ENCODE measurements at places on chromosomes 6 and 20. TPM values are rescaled to one million over a fixed set of nuclear protein-coding genes. Genes with fewer than 3 reads are reported as not detected.

LMBRD1 gene
- total RNA-seq: 19.6 TPM

SIRPG gene
- total RNA-seq: 112 TPM

DNA sequence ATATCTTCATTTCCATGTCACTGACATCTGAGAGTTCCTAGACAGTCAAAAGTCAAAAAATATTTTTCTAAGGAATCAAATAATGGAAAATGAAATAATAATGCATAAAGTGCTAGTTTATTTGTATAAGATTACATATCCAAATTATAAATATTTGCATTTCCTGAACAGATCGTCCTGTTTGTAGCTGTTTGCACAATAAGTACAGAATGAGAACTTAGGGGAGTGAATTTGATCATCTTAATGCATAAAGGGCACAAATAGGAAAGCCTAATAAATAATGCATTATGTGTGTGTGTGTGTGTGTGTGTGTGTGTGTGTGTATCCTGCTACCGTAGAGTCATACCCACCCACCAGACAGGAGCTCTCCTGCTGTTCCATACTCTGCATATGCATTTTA, 521.0 kb upstream of the EPHA7 start:
- no peak for DNase-seq

GRCh38 chr6:99091985-99092384, 144.2 kb upstream of the FBXL4 start:
- DNase-seq: no peak

- no peak for DNase-seq
Observed at GRCh38 chr6:128339635-128340450, 180.6 kb downstream of the PTPRK start.

- DNase-seq: no peak
Observed at GRCh38 chr6:1612299-1612973, 2.7 kb downstream of the FOXC1 start.

DNA sequence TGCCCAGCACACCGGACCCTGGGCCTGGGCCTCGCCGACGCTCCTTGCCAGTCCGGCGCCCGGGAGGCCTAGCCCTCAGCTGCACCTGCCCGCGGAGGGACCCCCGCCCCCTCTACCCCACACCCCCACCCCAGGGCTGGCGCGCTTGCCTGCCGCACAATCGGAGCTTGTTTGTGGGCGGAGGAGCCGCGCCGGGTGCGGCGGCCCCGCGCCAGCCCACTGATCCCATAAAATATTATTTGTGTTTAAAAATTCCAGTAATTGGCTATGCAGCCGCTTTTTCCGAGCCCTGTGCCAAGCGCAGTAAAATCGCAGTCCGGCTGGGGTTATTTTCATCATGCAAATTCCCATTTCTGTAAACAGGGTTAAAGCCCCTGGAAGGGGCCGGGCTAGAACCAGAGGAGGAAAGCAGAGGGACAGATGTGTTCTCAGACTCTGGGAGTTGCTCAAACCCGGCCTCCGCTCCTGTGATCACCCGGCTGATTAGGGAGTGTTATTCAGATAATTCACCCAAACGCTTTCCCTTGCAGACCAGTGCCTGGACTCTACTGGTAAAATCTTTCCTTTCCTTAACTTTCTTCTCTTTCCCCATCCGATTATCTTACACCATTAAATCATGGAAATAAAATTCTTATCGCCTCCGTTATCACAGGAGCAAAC, 93.1 kb downstream of the NCR2 start:
- no peak for DNase-seq

- no peak for DNase-seq
Observed at GRCh38 chr6:109768485-109768884, 77.4 kb downstream of the FIG4 start.

All from activated CD8-positive, alpha-beta T cell treated with anti-CD3 and anti-CD28 coated beads, Interleukin-2, amount 10 ng/mL, durations not matched to agents 7 days and 5 days (primary cell).